ENCODE measurements at places on chromosomes 1 and 21.

DNA sequence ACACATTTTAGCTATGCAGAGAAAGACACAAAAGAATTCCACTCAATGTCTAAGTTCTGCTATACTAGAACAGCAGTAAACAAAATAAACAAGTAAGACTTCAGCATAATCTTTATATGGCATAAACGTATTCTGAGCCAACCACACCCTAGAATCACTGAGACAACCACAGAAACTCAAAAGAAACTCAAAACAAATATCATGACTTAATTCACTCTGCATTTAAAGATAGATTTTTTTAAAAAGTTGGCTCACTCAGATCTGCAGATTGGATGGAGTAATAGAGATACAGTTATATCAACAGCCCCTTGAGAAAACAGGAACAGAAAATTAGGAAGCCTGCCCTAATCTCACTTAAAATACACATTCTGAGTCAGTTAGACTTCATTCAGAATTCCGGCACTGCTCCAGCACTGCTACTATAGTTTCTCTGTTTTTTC is 95.0 kb downstream of the COL24A1 start:
- DNase-seq, result no peak

- peak; percentile 83 for DNase-seq
These were observed 10.6 kb downstream of the PTPN22 start for GRCh38 chr1:113860891-113861290.

DNA sequence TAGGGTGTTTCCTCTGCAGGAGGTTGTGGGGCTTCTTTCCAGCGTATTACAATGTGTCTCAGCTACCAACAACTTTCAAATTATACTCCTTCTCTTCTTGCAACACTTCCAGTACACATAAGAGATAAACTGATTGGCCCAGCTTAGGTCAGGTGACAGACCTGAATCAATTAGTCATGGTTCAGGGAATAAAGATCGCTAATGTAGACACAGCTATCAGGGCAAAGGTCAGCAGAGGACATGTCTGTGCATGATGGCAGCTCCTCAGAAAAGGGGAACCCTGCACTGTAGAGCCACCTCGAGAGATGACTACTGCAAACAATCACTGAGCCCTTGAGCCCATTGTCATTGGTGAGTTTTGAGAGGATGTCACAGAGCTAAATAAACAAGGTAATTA is 36.8 kb upstream of the PKN2 start:
- DNase-seq, result no peak

DNA sequence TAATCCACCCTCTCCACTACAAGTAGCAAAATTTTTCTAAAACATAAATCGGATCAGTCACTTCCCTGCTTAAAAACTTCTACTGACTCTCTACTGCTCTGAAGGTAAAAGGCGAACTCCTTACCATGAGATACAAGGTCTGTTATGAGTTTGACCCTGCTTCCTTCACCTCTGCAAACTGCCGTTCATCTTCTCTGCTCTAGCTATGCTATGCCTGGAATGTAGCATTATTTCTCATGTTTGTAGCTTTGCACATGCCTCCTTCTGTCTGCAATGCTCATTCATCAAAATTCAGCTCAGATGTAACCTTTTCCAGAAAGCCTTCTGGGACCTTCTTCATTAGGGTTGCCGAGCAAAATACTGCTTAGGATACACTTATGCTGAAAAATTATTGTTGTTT is 30.8 kb downstream of the RPL5 start:
- no peak for DNase-seq

- DNase-seq, result no peak
These were observed 6.2 kb upstream of the PFKL start for GRCh38 chr21:44293551-44294231.

- DNase-seq, result no peak
These were observed 559 bp downstream of the RBBP4 start for GRCh38 chr1:32651461-32652073.

DNA sequence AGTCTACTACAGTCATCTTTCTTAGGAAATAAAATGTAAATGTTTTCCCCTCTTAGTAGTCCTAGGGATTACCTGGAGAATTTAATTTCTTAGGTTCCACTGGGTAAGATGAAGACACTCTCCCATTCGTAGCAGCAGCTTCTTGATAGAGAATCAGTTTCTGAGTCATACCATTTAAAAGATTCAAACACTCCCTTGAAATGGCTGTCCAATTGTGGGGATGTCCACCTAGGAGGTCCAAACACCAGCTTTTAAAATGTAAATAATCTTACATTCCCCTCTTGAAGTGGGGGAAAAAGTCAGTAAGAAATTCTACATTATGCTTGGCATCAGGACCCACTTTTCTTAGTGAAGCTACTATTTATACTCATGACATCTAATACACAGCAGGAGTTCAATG is 37.5 kb downstream of the NDC1 start:
- no peak for DNase-seq

- no peak for DNase-seq
These were observed 13.4 kb downstream of the RIT1 start for GRCh38 chr1:155897746-155898145.

GRCh38 chr1:70327306-70328076 is 27.0 kb downstream of the ANKRD13C start:
- peak; percentile 72 for DNase-seq

DNA sequence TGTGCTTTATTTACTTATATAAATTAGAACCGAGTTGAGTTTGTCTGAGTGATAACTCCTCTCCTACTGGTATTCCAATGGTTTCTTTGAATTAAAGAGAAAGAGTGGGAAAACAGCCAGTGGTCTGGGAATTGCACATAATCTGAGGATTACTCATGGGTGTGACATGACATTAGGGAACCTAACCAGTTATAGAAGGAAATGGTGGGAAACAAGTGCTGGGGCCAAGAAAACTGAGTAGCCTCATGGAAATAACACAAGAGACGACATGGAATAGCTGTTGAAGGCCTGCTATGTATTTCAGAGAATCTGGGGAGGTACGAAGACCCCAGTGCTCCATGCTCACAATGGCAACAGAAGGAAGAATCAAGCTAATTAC is 41.8 kb upstream of the LRRC52 start:
- peak; percentile 1 for DNase-seq

- peak; percentile 35 for DNase-seq
These were observed 242.6 kb upstream of the CXADR start for GRCh38 chr21:17270229-17270628.

- no peak for DNase-seq
These were observed at the start of gene HUNK for GRCh38 chr21:31872452-31873274. Gene HUNK (plus strand): TSS chr21:31873020. CDS start chr21:31873675, 655 bp downstream.

GRCh38 chr1:155893389-155894142 is 17.6 kb downstream of the RIT1 start:
- peak; percentile 94 for DNase-seq

- DNase-seq, result no peak
These were observed 30.5 kb downstream of the LRRC3 start for GRCh38 chr21:44485796-44486195.

DNA sequence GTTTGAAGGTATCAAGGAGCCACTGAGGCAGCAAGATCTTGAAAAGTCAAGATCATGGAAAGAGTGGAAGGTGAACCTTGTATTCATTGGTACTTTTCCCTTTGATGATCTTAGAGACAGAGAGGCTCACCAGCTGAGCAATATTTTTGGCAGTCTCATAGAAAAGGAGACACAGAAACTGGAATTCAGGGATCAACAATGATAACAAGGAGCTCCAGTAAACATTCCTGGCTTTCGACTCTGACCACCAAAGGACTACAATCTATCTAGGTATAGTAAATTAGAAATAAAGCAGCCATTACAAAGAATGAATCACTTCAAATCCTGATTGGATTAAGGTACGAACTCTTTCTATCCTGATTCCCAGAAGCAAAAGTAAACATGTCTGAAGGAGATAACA is 615.4 kb downstream of the KIF26B start:
- DNase-seq, result peak; percentile 56

GRCh38 chr1:241270016-241270415 is 87.0 kb downstream of the RGS7 start:
- no peak for DNase-seq

Measured in M059J (cell line).